ENCODE measurements at places on chromosomes 11 and 22.

- DNase-seq = no peak
Measured at GRCh38 chr11:45024316-45024715, 73.6 kb upstream of the TP53I11 start.

- DNase-seq = no peak
Measured at GRCh38 chr11:106920899-106921509, 97.3 kb downstream of the GUCY1A2 start.

GRCh38 chr22:38067761-38068360, 10.7 kb downstream of the PICK1 start:
- DNase-seq = no peak

- DNase-seq = no peak
Measured at GRCh38 chr22:48096411-48096810, 1334.0 kb downstream of the TBC1D22A start.

- DNase-seq = no peak
Measured at GRCh38 chr11:95282291-95282751, 51.3 kb upstream of the SESN3 start.

Measured in heart right ventricle (tissue), 16 donors.